ENCODE measurements at places on chromosomes 3 and 15.
A peak's percentile ranks its signal among the peaks of the same experiment; 100 is the strongest.

DNA sequence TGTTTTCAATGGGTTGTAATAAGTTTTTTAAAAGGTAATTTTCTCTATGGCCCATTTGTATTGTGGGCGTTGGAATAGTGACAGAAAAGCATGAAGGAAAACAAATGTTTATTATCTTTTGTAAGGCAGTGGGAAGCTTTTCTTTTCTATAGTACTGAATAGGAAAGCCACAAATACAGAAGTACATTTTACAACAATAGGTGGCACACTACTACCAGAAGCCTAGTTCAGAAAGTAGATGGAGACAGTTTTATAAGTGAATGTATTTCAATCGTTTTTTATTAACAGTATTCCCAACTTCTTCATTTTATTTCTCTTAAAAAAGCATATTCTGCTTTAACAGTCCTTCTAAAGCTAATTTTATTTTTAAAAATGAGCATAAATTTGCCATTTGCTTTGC is 296.7 kb downstream of the PTPRG start:
- peak; percentile 9 for DNase-seq

DNA sequence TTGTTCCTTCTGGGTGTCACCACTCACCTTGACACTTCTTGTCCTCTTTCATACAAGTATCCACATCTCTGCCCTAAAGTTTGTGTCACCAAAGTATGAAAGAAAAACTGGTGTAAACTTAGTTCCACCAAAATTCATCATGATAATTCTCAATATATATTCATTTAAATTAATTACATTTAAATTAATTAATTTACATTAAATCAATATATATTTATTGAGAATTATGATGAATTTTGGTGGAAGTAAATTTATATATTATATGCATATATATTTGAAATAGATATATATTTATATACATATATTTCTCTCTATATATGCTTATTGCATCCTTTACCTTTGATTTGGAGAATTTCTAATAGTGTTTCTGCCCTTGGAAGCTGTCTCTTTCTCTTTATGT is 828.3 kb downstream of the PDCD6IP start:
- no peak for DNase-seq

- DNase-seq = peak; percentile 16
Measured at GRCh38 chr15:74235962-74236361, at the start of gene CCDC33. CCDC33 (plus strand) TSS chr15:74236326; CDS start chr15:74236720, 394 bp downstream.

GRCh38 chr3:31551646-31552045 is 18.9 kb downstream of the STT3B start:
- DNase-seq = no peak

DNA sequence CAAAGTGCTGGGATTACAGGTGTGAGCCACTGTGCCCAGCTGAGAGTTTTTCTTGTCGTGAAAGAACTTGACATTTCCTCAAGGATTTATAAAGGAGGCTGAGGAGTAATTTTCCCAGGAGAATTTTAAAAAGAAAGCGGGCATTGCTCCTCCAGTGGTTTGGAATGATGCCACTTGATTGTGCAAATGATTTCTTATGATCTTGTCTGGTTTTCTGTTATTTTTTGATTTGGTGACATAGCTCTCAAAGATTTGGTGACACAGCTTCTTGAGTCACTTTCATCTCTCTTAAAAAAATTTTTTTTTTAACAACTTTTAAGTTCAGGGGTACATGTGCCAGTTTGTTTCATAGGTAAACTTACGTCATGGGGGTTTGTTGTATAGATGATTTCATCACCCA is 24.6 kb upstream of the NFKBIZ start:
- no peak for DNase-seq
